Memory B cell (primary cell): ENCODE measurements at places on chromosomes 7 and 10.

- DNase-seq, result no peak
These were observed 68.4 kb downstream of the RAMP3 start for GRCh38 chr7:45225948-45226335.

DNA sequence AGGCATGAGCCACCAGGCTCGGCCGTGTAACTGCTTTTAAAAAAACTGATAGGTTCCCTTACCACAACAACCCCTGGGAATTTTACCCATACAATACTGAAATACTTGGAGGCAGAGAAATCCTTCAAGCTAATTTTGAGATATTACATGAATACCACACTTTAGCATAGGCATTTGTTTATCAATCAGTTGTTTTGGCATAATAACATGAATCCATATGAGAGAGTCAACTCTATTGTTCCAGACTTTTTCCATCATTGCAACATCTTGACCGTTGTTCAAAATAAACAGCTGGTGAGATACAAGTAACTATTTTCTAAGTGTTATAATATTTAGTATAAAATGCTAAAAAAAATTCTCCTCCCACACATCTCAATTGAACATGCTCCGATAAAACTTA is 36.8 kb downstream of the LAMB4 start:
- DNase-seq, result no peak

GRCh38 chr10:63628526-63629362 is 107.5 kb downstream of the REEP3 start:
- peak; percentile 25 for DNase-seq

DNA sequence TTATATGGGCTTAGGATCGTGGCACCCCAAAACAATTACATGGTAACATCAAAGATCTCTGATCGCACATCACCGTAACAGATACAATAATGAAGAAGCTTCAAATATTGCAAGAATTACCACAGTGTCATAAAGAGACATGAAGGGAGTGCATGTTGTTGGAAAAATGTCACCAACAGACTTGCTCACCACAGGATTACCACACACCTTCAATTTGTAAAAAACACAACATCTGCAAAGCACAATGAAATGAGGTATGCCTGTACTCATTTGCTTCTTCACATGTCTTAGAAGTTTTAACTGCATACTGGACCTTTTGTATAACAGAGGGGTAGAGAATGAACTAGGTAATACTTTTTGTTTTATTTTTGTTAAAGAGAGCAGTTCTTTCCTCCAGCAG is 96.6 kb downstream of the TPST1 start:
- no peak for DNase-seq

- DNase-seq, result no peak
These were observed 42.7 kb downstream of the FRMPD2 start for GRCh38 chr10:48231699-48232315.

DNA sequence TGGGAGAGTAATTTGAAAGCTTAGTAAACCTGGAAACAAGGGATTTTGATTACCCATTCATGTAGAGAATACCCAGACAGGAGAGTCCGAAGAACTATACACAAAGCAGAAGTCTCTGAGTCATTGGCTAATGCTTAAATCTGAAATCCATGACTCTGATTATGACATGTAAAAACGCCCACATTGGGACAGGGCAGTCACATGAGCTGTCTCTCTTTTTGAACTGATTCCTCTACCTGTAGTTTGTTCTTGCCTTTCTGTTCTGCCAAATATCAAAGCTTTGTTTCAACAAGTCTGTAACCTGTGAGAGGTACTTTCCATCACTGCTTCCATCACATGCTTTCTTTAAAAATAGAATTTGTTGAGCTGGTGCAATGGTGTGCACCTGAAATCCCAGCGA is 4.3 kb upstream of the GPNMB start:
- DNase-seq, result no peak

DNA sequence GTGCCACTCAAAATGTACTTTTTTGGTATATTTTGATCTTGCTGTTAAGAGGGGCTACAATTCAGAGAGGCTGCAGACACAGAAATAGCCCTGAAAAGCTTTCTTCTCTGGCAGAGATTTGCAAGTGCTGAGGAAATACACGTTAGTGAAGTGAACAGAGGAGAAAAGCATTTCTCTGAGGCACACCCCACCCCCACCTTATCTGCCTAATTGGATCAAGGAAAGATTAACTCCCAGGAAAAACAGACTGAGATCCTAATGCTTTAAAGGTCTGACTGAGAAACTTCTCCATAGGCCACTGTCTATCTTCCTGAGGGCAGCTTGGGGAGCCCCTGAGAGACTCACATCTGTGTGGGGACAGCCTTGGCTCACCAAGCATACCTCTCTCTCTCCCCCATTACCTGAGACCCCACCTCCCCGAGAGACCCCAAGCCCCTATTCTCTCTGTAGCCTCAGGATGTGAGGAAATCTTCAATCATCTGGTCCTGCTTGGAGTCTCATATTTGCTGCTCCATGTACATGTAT is 14.8 kb upstream of the AKR1C3 start:
- no peak for DNase-seq

DNA sequence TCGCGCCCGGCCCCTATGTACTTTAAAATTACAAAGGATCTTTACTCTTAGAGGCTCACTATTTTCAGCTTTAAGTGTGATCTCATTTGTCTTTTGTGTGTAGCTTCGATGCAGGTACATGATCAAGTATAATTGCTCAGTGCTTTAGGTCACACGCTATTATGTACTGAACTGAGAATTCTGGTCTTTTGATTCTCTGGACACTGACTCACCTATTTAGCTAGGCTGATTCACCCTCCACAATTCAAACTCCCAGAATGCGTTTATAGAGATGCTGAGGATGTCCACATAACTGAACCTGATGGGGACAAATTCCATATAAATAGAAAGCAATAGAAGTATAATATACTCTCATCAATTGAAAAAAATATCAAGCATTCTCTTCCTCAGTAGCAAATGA is 57.8 kb downstream of the PRKCQ start:
- no peak for DNase-seq

- DNase-seq, result no peak
These were observed 95.0 kb upstream of the AGBL3 start for GRCh38 chr7:134891262-134891695.

GRCh38 chr7:89728481-89728880 is 425.8 kb upstream of the STEAP1 start:
- DNase-seq, result no peak

DNA sequence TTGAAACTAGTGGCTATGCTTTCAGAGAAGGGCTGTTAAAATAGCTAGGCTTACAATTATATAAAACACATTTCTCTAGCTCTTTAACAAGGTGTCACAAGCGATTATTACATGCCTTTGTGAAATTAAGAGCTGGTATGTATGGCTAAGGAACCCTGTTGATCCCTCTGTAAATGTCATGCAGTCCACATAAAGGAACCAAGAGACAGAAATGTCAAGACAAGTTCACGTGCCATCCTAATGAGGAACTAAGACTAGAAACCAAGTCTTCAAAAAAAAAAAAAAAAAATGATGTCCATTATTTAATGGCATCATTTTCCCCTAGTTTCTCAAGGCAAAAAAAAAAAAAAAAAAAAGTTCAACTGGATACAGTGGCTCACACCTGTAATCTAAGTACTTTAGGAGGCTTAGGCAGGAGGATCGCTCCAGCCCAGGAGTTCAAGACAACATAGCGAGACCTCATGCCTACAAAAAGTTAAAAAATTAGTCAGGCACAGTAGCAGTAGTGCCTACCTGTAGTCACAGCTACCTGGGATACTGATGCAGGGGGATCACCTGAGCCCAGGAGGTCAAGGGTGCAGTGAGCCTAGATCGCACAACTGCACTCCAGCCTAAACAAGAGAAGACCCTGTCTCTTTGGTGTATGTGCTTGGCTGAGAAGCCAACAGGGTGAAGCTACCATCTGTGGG is 63.4 kb downstream of the SRPK2 start:
- no peak for DNase-seq

DNA sequence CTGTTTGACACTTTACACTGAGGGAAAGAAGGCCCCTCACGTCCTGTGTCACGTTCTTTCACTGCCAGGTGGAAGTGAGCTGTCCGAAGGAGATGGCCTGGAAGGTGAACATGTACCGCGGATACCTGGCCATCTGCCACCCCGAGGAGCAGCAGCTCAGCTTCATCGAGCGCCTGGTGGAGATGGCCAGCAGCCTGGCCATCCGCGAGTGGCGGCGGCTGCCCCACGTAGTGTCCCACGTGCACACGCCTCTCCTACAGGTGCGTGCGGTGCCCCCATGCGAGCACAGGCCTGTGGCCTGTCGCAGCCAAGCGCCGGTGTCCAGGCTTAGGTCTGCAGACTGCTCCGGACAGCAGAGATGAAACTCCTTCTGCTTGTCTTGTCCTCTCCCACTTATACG is 103.4 kb downstream of the TRRAP start:
- DNase-seq, result no peak

- no peak for DNase-seq
These were observed 6.2 kb upstream of the IGF2BP3 start for GRCh38 chr7:23476286-23477156.

- no peak for DNase-seq
These were observed 44.3 kb upstream of the PDCD4 start for GRCh38 chr10:110827410-110827809.

- DNase-seq, result no peak
These were observed 33.6 kb upstream of the AGR2 start for GRCh38 chr7:16838386-16838785.

DNA sequence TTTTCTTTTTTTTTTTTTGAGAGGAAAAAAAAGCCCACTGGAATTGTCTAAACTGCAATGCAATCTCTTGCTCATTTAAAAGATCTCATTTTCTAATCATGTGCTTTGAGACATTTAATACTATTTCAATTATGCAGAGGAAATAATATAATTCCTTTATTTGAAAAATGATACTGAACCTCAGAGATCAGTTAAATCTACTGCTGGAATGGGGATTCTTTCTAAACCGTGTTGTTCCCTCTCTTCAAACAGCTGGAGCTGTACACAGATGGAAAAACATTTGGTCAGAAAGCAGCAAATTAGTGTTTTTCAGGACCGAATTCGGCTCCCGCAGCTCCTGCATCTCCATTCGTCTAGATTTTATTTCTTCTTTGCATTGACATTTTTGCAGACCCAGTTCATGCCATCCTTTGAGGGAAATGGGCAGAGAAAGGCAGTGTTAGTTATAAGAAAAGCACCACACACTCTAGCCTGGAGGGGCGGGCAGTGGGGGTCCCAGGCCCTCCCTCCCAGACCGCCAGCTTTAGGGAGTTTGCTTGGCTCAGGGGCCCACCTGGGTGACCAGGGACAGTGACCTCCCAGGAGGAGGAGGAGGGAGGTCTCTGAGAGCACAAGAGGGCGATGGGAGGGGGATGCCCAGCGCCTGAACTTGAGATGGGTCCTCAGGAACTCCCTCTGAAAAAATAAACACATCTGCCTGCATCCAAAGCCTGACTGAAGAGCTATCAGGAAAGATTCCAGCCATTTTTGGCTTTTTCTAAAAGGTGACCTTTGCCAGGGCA is 32.4 kb downstream of the TRIM8 start:
- DNase-seq, result no peak

- no peak for DNase-seq
These were observed 1382.6 kb downstream of the GATA3 start for GRCh38 chr10:9437131-9437530.

- no peak for DNase-seq
These were observed 72.0 kb upstream of the FAM20C start for GRCh38 chr7:120164-120991.

DNA sequence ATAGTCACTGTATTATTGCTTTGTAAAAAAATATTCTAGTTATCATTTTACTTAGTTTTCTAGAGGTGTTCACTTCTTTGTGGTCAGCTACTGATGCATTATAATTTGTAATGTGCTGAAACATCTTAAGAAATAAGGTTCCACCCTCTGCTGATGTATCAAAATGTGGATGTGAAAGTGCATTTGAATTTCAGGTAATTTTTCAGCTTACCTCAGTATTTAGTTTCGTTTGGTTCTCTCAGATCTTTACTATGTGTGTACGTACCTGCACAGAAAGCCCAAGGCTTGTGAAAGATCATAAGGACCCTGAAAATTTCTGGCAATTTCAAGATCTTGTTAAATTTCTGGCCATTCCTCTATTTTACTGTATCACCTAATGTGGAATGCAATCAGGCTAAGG is 542.3 kb upstream of the TPK1 start:
- DNase-seq, result no peak

DNA sequence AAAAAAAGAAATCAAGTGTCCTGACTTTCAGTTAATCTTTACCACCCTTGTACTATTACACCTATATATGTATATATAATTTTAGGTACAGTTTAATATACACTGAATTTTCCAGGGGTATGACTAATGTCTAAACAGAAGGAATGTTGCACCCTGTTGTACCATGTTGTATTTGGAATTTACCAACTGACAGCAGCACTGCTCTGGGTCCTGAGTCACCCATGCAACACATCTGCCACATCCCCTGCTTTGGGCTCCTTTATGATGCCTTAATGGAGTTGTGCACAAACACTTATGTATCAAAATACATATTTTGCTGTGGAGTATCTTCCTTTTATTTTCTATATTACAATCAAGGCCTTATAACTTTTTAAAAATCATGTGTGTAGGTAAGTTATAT is 21.2 kb downstream of the YAE1 start:
- DNase-seq, result no peak

- DNase-seq, result no peak
These were observed 14.5 kb downstream of the FAM24B start for GRCh38 chr10:122864901-122865300.

DNA sequence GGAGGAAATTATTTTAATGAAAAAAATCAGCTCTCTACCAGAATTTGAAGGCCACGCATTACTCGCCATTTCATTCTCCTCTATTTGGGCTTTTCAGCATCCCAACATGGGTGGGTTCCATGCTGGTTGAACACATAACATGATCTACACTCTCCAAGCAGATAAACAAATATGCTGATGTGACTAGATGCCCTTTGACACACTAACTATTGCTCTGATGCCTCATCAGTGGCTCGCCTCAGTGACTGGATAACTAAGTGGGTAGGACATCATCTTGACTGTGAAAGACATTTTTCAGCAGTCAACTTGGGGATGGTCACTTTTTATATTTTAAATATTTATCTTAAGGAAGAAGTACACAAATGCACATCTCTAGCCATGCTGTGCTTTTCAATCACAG is 113.9 kb upstream of the LAMB4 start:
- no peak for DNase-seq

- no peak for DNase-seq
These were observed 5.0 kb downstream of the TRIM24 start for GRCh38 chr7:138465046-138465445.

GRCh38 chr7:92972441-92972840 is 136.1 kb upstream of the CDK6 start:
- DNase-seq, result no peak

GRCh38 chr7:135900065-135900546 is 77.1 kb downstream of the MTPN start:
- no peak for DNase-seq

GRCh38 chr10:5434017-5434753 is 21.8 kb downstream of the NET1 start:
- no peak for DNase-seq

DNA sequence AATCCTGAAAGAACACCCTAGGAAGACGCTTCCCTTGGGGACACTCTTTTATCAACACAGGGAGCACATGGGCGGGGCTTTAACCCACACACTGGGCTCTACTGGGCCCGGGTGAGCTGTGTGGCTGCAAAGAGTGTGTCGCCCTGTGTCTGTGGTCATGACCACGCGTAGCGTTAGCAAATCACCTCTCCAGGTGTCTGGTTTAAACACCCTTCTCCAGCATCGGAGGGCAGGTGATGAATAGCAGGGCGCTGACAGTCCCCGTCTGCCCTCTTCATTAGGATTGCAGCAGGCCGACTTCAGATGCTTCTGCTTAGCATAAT is 127.7 kb downstream of the ADARB2 start:
- DNase-seq, result no peak

GRCh38 chr7:32047075-32047474 is 23.1 kb downstream of the PDE1C start:
- DNase-seq, result no peak
